ENCODE measurements at places on chromosomes 16 and 17. TPM values are rescaled to one million over a fixed set of nuclear protein-coding genes. Genes with fewer than 3 reads are reported as not detected.

Gene GGA2
- total RNA-seq = 48.2 TPM

Gene PPP1R27
- not detected for total RNA-seq

Gene SDR42E2
- not detected for total RNA-seq

Gene CDYL2
- 12.8 TPM for total RNA-seq

Gene GLIS2
- 37.3 TPM for total RNA-seq

Gene SEBOX
- not detected for total RNA-seq

Gene THRA
- 53.7 TPM for total RNA-seq

Gene RPUSD1
- 13.5 TPM for total RNA-seq

Gene MYH11
- 1,606 TPM for total RNA-seq

Gene ZNF629
- total RNA-seq = 11.8 TPM

Gene CCL4L2
- total RNA-seq = 0.94 TPM

Gene KRTAP4-3
- total RNA-seq = not detected

Gene HOXB4
- total RNA-seq = 17.9 TPM

Gene MMD
- total RNA-seq = 9.4 TPM

Gene FMNL1
- total RNA-seq = 51.7 TPM

Gene KRTAP16-1
- total RNA-seq = not detected

Gene KRTAP4-9
- not detected for total RNA-seq

Gene HSD11B2
- total RNA-seq = not detected

Gene KCNJ2
- 5.1 TPM for total RNA-seq

Gene AANAT
- total RNA-seq = not detected

Gene P2RX1
- total RNA-seq = 3.5 TPM

Gene SLC43A2
- total RNA-seq = 25.0 TPM

Gene CANT1
- 37.5 TPM for total RNA-seq

Gene CTRB2
- 11.6 TPM for total RNA-seq

Gene METTL9
- 67.8 TPM for total RNA-seq

Gene ZPBP2
- not detected for total RNA-seq

Gene MYL4
- total RNA-seq = not detected

Gene FBXL16
- 0.16 TPM for total RNA-seq

Gene FSCN2
- total RNA-seq = 3.0 TPM

Gene RARA
- total RNA-seq = 52.7 TPM

Gene TNFRSF13B
- total RNA-seq = not detected

Gene ITPRIPL2
- 88.9 TPM for total RNA-seq

Gene ATP2A1
- total RNA-seq = 0.97 TPM

Gene SDK2
- 4.7 TPM for total RNA-seq

Gene ABI3
- 8.8 TPM for total RNA-seq

Gene SNX11
- 18.8 TPM for total RNA-seq

Gene SLFN14
- total RNA-seq = 0.30 TPM

Gene USP6
- total RNA-seq = 0.36 TPM

Gene DUS2
- 13.1 TPM for total RNA-seq

Gene SLFN12L
- total RNA-seq = 3.1 TPM

Gene DGKE
- 9.9 TPM for total RNA-seq

Gene SP6
- total RNA-seq = 0.78 TPM

Gene MT1F
- 14.4 TPM for total RNA-seq

Gene SETD1A
- 16.4 TPM for total RNA-seq

Gene TP53TG3F
- not detected for total RNA-seq

Gene MPV17L
- 2.4 TPM for total RNA-seq

Gene IL17C
- not detected for total RNA-seq

Gene FCSK
- 14.8 TPM for total RNA-seq

Gene PRSS33
- total RNA-seq = not detected
